ENCODE measurements at places on chromosomes 3 and 15. TPM values are rescaled to one million over a fixed set of nuclear protein-coding genes. Genes with fewer than 3 reads are reported as not detected.

The DLL4 gene
- under 0.01 TPM for total RNA-seq

- DNase-seq, result no peak
These were observed 54.5 kb downstream of the OSBPL10 start for GRCh38 chr3:31926543-31926942.

DNA sequence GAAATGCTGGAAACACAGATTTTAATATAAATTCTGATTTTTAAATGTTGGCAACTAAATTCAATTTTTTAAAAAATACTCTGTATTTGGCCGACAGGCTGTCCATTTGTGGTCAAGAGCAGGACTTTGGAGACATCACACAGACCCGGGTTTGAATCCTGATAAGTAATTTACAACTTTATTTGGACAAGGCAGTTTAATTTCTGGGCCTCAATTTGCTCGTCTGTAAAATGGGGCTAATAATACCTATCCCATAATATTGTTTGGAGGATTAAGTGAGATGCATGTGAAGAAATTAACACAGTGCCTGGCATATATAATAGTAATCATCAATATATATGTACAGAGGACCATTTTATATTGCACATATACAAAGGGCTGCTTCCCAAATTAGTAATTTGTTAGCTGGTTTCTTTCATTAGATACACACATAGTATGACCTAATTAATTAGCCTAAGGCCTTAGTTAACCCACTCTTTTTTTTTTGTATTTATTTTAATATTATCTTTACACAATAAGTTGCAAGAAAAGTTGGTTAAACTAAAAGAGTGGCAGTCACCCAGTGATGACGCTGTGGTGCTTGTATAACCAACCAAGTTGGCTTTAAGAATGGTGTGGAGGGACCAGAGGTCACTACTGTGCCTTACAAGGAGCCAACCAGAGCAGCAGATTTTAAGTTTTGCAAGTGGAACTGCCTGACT is 665 bp downstream of the PIGB start:
- DNase-seq, result no peak

GRCh38 chr3:25885544-25885943 is 95.7 kb downstream of the OXSM start:
- DNase-seq, result no peak

- no peak for DNase-seq
These were observed 67.0 kb downstream of the CSNK1G1 start for GRCh38 chr15:64288999-64289398.

DNA sequence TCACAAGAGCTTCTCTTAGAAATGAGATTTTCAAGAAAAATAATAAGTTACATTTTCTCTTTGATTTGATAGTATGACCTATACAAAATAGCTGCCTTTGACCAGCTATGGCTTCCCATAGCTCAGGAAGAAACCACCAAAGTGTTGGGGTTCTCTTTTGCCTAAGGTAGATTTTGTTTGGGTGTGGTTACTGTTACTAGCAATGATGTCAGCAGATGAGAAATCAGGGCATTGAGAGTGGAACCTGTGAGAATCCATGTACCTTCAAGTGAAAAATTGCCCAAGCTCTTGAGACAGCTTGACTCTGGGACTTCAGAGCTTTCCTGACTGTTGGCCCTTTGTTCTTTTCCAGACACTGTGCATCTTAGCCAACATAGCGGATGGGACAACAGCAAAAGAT is 45.6 kb downstream of the NME9 start:
- no peak for DNase-seq

DNA sequence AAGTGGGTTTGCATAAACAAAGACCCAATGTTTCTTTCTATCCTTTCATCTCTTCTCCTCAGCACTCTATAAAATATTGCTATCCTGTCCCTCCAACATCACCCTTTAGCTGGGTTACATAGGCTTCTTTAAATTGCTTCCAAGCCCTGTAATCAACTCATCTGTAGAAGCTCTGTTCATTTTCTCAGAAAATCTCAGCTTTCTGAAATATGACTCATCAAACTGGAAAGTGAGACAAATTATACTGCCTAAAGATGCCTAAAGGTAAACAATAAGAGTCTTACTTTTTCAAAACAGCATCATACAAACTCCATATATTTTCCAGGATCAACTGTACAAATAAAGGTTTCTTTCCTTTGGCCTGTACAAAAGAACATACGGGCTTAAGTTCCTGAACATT is 33.8 kb downstream of the EFL1 start:
- no peak for DNase-seq

DNA sequence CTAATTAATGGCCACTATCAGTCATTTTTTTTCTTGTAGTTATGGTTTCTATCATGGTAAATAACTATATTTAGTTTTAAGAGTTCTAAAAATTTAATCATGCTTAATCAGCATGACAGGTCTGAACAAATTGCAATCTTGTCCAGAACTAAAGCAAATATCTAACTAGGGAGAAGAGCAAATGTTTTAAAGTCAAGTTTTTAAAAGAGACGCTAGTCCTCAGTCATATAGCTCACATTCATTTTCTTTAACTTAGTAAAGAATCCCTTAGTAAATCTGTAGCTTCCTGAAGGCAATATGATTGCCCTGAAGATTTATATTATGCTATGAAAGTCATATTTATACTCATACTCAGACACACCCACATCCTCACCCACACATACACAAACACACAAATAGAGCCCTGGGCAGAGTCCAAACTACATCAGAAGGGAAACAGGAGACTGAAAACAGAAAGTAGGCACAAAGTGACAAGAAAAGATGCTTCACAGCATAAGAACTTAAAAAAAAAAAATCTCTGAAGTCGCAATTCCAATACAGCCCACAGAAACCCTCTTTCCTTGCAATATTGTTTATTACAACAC is 1149.1 kb downstream of the SI start:
- DNase-seq, result no peak

GRCh38 chr15:94691169-94691568 is 459.8 kb downstream of the MCTP2 start:
- DNase-seq, result no peak

GRCh38 chr3:12545473-12545791 is at the start of gene MKRN2OS:
Gene MKRN2OS, minus strand, starts transcription at chr3:12545499. Its CDS starts 35 bp downstream, at chr3:12545464.
- DNase-seq, result no peak

GRCh38 chr15:50687302-50687902 is 805 bp upstream of the TRPM7 start:
- no peak for DNase-seq

Data from hematopoietic multipotent progenitor cell (in vitro differentiated cells).